ENCODE measurements at places on chromosomes 5 and 9.

DNA sequence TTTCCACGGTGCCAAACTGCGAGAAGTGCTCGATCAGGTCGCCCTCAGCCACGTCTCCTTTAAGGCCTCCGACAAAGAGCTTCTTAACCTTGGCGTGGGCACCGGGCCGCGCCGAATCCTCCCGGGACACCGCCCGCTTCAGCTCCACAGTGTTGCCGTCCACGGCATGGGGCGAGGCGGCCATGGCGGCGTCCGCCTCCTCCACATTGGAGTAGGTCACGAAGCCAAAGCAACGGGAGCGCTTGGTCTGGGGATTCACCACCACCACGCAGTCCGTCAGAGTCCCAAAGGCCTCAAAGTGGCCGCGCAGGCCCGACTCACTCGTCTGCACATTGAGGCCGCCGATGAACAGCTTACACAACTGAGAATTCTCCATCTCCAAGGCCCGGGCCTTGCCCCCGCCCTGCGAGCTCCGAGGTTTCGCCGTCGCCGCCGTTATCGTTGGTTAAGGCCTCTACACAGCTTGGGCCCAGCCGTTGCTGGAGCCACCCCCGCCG is 424 bp downstream of the HNRNPA0 start:
- no peak for DNase-seq

DNA sequence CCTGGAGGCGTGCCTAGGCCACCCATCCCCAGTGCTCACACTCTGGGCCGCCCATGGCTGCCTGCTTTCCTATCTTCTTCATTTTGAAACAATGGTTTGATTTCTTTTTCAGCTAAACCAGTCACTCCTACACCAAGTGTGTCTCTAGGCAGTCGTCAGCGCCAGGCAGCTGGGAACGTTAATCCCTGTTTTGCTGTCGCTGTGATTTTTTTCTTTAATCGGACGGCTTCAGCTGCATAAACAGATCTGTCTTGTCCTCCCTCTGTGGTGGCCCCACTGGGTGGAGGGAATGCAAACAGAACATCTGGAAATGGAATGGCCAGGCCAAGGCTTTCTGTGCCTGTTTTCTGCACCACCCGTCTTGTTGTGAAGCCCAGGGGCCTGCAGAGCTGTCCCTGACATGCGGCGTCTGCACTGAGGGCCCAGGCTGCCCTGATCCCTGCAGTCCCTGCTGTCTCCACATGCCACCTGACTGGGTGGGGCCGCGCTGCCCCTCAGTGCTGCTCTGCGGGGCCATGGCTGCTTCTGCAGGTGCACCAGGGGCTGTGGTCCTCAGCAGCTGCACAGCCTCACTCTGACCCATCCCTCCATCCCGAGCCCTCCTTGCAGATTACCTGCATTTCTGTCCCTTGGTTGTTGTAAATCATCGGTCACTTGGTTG is 51.5 kb downstream of the WNK2 start:
- no peak for DNase-seq

DNA sequence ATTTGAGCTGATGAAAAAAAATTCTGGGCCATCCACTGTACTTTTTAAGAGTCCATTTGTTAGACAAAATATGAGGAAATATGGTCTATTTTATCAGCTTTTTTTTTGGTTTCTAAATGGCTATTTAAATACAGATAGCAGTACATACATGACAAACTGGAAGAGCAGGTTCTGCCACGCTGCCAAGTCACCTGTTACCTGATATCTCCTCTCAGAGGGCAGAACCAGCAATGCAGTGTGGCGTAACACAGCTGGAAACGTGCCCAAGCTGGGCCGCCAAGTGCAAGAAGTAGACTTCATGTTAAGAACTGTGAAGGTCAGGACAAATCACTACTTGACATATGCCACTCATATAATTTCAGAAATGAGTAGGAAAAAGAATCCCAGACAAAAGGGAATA is 8.1 kb downstream of the MCIDAS start:
- no peak for DNase-seq

DNA sequence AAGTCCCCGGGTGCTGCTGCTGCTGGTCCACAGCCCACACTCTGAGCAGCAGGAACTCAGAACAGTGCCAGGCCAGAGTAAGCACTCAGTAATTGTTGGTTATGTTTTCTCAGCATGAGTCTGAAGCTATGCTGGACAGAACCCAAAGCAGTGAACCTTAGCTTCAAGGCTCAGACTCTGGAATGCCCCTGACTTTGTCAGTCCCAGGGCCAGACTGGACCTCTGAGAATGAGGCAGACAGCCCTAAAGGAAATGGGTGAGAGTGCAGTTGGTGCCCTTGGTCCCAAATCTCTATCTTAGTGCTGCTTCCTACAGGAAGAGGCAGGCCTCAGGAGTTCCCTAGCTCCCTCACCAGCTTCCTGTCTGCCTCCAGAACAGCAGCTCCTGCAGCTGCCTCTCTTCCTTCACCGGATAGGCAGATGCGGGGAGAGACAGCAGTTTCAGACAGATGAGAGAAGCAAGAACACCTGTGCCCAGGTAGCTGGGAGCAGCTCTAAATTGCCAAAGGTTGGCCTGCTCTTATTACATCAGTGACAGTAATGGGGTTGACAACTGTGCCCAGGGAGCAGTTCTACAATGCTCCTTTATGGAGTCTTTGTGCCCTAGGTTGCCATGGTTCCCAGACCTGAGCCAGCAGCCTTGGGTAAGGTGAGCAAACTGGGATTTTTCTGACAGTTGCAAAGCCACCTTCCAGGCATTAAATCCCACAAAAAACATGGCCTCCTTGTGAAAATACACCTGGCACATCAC is 82.2 kb upstream of the CXCL14 start:
- no peak for DNase-seq

GRCh38 chr9:133715866-133716563 is 22.1 kb downstream of the SARDH start:
- DNase-seq = no peak

- DNase-seq = no peak
Observed at GRCh38 chr5:35369965-35370790, 139.9 kb upstream of the PRLR start.

GRCh38 chr9:129109537-129109903 is 1.1 kb downstream of the CRAT start:
- no peak for DNase-seq

GRCh38 chr5:160097991-160098390 is 21.3 kb downstream of the PWWP2A start:
- DNase-seq = no peak

GRCh38 chr5:34707451-34708107 is 51.5 kb downstream of the RAI14 start:
- DNase-seq = no peak

GRCh38 chr9:123287639-123288038 is 19.3 kb upstream of the STRBP start:
- no peak for DNase-seq

- DNase-seq = no peak
Observed at GRCh38 chr5:150080696-150081435, 5.5 kb downstream of the CSF1R start.

DNA sequence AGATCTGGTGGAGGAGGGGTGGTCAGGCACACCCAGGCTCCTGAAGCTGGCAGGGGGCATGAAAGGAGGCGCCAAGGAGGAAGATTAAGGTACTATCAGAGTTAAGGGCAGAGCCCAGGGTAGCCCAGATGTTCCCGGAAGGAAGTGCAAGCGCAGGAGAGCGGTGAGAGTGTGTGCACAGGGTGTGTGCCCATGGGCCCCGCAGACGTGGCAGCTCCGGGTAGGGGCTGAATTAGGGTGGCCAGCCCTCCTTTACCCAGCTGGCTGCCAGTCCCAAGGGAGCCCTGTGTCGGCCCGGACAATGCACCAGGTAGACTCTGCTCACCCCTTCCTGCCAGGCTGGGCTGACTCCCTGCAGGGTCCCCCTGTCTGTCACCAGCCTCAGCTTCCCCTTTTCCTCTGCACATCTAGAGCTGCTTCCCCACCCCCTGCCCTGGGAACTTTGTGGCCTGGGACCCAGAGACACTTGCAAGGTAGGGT is at the start of gene SMIM33:
Gene SMIM33, plus strand, starts transcription at position 184 of the 480 bp plus-strand sequence. Its CDS starts 118 bp downstream, at position 302.
- no peak for DNase-seq

DNA sequence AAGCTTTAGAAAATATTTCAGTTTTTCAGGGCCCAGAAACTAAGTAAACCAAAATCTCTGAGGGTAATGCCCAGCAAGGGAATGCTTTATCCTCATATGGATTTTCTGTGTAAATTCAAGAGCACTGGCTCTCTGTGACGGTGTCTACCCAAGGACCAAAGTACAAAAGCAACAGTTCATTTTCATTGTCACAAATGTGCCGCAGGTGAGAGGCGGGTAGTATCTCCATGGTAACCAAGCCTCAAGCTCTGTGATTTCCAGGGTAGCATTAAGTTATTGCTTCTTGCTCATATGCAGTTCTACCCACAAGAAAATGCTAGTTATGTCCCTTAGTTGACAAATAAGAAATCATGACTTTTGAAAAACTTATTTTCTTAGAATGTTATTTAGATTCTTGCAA is 164.3 kb downstream of the MTRR start:
- no peak for DNase-seq

Data from stimulated activated CD8-positive, alpha-beta memory T cell treated with anti-CD3 and anti-CD28 coated beads, Interleukin-7, amount 100 ng/mL, for 1 hour (primary cell).